ENCODE measurements at places on chromosomes 13 and 19. TPM values are rescaled to one million over a fixed set of nuclear protein-coding genes. Genes with fewer than 3 reads are reported as not detected.

GRCh38 chr13:112791663-112792440 lies 102.0 kb downstream of the ATP11A start:
- DNase-seq, result peak; percentile 9

The LILRA1 gene
- not detected for total RNA-seq

DNA sequence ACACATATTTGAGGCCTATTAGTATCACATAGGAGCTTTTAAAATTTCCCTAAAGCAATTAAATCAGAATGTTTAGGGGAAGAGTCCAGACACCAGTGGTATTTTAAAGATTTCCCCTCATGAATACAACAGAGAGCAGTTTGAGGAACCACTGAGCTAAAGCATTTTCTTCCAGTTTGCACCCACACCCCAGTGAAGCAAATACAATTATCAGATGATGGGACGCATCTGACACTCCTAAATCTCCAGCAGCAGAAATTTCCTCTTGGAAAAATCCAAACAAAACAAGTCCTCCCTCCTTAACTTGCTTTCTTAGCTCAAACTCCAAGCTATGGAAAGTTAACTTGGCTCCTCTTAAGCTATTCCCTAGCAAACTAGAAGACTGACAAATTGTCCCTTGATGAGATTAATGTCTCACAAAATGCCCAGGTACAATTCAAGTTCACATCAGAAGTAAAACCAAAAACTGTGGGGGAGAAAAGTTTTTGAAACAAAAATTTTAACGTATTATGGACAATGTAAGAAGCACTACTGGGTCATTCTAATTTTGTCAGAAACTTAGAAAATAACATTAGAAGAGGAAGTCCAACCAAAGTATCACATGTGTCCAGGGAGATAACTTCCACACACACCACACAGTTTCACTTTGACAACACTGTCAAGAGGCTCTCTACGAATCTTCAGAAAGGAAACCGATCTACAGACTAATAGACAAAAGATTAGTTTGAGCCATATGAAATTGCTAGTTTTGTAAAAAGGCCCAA lies 74.1 kb downstream of the ABCC4 start:
- DNase-seq, result no peak

GRCh38 chr19:5103812-5104410 lies 135.0 kb downstream of the KDM4B start:
- no peak for DNase-seq

The LGI4 gene
- total RNA-seq, result 1.3 TPM

The PEG3 gene
- total RNA-seq, result not detected

The KRTDAP gene
- not detected for total RNA-seq

- DNase-seq, result peak; percentile 3
These were observed 56.3 kb downstream of the FOXO1 start for GRCh38 chr13:40609972-40610726.

The WASF3 gene
- 0.20 TPM for total RNA-seq

GRCh38 chr13:110409581-110409992 lies 102.5 kb downstream of the COL4A2 start:
- DNase-seq, result no peak

DNA sequence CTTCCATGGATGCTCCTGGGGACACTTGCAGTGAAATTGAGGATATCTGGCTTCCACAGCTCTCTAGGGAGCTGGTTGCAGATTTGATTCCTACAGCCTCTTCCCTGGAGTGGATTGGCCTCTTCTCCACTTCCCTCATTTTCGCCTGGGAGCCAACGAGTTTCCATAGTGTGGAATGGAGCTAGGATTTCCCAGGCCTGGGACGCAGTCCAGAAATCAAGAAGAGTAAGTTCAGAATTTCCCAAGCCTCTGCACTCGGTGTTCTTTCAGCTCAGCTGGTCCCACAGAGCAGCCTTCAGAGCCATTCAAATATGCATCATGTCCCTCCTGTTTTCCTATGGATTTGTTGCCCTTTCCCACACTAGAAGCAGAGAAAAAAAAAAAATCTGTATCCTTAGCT lies 68.2 kb downstream of the RAP2A start:
- DNase-seq, result no peak

- peak; percentile 85 for DNase-seq
These were observed 158.9 kb downstream of the EFNB2 start for GRCh38 chr13:106376401-106377112.

The POGLUT2 gene
- 2.8 TPM for total RNA-seq

The SMIM44 gene
- not detected for total RNA-seq

DNA sequence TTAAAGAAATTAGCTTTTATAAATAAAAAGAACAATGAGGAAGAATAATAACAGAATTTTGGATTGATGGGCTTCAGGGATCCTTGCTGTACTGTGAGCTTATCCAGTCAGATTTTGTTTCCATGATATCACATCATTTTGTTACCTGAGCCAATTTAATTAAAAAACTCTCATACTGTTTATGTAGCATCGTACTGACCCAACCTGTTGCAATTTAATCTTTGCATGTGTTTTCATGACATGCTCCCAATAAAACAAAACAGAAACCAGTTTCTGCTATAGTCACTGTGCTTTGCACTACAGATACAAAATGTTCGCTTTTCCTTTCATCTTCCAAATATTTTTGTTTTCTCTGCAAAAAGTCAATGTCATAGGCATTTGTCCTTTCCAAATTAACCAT lies 109.7 kb upstream of the RNF113B start:
- no peak for DNase-seq

The SLC7A1 gene
- 55.4 TPM for total RNA-seq

DNA sequence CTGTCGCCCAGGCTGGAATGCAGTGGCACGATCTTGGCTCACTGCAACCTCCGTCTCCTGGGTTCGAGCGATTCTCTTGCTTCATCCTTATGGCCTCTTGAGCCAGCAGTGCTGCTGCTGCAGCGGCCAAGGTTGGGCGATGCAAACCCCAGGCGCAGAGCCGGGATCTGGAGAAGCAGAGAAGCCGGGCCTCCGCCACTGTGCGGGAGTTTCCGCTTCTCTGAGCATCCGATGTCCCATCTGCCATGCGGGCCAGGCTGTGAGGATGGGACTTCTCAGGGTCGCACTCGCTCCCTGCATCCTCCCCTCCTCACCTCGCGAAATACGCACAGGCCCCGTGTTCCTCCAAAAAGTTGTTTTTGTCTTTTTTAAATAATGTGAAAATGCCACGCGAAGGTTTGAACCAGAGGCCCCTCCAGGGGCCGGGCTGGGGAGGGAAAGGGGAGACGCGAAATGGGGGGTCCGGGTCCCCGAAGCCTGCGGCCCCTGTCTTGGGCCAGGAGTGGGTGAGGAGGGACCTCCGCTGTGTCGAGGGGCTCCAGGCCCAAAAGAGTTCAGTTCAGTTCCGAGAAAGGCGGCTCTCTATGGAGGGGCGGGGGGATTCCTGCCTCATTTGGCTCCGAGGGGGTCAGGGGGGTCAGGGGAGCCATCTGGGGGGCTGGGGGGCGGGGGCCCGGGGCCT lies 15.9 kb downstream of the CYTH2 start:
- no peak for DNase-seq

DNA sequence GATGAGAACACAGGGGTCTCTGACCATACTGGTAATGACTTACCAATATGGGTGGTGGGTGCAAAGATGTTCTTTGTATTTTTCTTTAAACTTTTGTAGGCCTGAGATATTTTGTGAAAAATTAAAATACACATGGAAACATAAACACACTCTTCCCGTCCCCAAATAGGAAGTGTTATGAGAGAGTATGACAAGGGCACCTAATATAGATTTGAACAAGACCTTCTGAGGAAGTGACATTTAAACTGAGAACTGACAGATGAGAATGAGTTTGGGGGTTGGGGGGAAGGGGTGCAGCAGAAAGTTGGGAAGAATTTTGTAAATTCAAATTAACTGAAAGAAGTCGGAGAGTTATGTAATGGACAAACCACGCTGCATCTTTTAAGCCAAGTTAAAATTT lies 224.2 kb downstream of the RGCC start:
- DNase-seq, result no peak

The ITGBL1 gene
- total RNA-seq, result 62.8 TPM

The EFNA2 gene
- 1.6 TPM for total RNA-seq

The KLK15 gene
- total RNA-seq, result not detected

DNA sequence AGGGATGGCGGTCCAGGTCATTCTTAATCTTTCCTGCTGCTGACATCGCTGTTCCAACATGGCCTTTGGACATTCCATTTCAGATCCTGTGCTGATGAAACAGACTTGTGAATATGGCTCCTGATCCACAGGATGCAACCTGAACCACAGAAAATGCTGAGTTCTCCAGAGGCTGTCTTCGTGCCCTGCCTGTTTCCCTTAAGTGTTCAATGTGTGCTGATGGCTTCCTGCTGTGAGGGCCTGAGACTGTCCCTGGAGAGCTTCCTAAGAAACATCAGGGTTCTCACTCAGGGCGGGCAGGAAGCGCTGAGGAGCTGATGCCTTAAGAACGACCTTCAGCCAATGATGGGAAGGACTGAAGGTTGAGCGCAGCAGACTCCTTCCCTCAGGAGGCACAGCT lies 909.4 kb downstream of the UQCRFS1 start:
- DNase-seq, result no peak

DNA sequence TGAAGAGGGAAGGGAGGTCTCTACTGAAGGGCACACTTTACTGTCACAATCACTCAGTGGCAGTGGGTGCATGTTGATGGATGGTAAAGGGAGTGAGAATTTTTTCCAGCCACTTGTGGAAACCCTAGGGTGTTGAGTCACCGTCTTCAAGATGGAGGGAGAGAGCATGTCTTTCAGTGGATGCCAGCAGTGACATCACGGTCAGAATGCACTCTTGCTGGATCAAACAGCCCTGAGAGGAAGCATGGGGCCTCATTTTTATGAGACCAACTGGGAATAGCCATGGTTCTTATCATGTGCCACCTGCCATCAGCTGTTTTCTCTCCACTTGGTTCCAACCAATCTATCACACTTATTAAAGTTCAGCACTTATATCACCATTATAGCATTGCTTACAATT lies 182.5 kb downstream of the KCNRG start:
- no peak for DNase-seq

DNA sequence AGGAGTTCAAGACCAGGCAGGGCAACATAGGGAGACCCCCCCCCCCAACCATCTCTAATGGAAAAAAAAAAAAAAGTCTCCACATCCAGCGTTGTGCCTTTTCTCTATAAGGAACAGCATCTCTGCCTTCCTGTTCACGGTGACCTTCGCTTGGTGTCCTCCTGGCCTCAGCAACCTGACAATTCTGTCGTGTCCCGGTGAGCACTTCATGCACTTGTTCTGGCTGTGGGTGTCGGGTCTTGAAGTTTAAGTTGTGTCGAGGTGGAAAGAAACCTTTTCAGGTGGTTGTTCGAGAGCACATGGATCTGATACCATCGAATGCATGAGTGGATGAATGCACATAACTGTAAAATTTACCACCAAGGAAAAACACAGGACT lies 594 bp downstream of the ZNF559 start:
- no peak for DNase-seq

DNA sequence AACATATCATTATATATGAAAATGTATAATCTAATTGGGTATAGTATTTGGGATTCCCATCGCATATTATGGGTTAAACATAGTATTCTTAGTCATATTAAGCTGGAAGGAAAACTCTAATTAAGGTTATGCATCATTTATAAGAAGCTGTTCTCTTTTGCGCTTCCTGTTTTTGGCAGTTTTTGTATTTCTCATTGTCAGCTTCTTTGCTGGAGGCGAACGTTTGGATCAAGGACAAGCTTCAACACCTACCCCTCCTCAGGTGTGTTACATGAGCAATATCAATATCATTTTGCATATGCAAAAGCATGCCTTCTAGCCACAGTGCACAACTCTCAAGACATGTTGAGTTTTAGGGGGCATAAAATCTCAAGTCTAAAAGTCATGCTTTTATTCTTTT lies 439.8 kb downstream of the TDRD3 start:
- DNase-seq, result no peak

- no peak for DNase-seq
These were observed 336.3 kb upstream of the SPRY2 start for GRCh38 chr13:80677227-80677626.

DNA sequence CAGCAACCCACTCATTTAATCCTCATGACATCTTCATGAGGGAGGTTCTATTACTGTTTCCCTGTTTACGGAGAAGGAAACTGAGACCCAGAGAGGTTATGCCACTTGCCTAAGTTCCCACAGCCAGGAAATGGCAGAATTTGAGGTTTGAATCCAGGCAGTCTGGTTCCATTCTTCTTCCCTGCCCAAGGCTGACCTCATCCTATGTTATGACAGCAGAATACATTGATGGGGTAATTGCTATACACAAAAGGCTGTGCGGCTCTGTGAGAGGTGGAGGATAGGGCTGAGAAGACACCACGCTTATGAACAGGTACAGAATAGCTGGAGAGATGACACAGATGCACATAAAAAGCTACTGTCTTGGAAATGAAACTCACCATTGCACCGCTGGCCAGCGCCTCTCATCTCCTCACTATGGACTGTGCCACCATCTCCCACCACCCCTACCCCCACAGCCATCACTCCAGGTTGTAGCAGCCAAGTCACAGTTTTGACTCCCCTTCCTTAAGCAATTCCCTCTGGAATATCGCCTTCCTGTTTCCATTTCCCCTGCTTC lies 11.5 kb downstream of the MAG start:
- no peak for DNase-seq

The CGB1 gene
- total RNA-seq, result 0.83 TPM

- DNase-seq, result no peak
These were observed 1.3 kb downstream of the PRR22 start for GRCh38 chr19:5782945-5783919.

The HOMER3 gene
- total RNA-seq, result 55.7 TPM

The C19orf67 gene
- not detected for total RNA-seq

The ZNF681 gene
- total RNA-seq, result 2.4 TPM

The CNN2 gene
- 206 TPM for total RNA-seq

The BEST2 gene
- not detected for total RNA-seq

GRCh38 chr19:32103541-32103940 lies 241.9 kb upstream of the ZNF507 start:
- DNase-seq, result no peak

- peak; percentile 56 for DNase-seq
These were observed 581 bp downstream of the CALR start for GRCh38 chr19:12938779-12939601.

GRCh38 chr19:28118235-28118634 lies 1094.7 kb downstream of the UQCRFS1 start:
- no peak for DNase-seq

The URAD gene
- total RNA-seq, result not detected

DNA sequence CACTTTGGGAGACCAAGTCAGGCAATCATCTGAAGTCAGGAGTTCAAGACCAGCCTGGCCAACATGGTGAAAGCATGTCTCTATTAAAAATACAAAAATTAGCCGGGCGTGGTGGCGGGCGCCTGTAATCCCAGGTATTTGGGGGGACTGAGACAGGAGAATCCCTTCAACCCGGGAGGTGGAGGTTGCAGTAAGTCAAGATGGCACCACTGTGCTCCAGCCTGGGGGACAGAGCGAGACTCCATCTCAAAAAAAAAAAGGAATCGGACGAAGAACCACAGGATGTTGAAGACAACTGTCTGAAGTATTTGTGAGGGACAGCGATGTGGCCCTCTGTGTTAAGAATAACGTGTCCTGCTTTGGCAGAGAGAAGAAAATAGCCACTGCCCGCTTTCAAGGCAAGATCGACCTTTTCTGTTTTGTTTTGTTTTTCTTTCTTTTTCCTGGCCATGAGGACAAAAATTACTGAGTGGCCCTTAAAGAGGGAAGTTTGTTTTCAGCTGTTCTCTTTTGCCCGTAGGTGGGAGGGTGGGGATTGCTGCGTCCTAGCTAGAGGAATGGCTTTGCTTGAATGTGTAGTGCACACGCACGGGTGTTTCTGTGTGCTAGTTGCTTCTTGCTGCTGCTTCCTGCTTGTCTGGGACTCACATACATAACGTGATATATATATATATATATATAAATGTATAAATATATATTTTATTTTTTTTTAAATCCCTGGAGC lies 6.2 kb upstream of the PRKCG start:
- DNase-seq, result no peak

Measured in PC-9 (cell line).